ENCODE measurements at places on chromosomes 6 and 20. TPM values are rescaled to one million over a fixed set of nuclear protein-coding genes. Genes with fewer than 3 reads are reported as not detected.
A peak's percentile ranks its signal among the peaks of the same experiment; 100 is the strongest.

GRCh38 chr6:169450097-169450496, 196.5 kb upstream of the THBS2 start:
- no peak overlapping the region for H3K27ac ChIP-seq
- peaks cover 5% of the 10 kb centered on the region for H3K4me1 ChIP-seq

DNA sequence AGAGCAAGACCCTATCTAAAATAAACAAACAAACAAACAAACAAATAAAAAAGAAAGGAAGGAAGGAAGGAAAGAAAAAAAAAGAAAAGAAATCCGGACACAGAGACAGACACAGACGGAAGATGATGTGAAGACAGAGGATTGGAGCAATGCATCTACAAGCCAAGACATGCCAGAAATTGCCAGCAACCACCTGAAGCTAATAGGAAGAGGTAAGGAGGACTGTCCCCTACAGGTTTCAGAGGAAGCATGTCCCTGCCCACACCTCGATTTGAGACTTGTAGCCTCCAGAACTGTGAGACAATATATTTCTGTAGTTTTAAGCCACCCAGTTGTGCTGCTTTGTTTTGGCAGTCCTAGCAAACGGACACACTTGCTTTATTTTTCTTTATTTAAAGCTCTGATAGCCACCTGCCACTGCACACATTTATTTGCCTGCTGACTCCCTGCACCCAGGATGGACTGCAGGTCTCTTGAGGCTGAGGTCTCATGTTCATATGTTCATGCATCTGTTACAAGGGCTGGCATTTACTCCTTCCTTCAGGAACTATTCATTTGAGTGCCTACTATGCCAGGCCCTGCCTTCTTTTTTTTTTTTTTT, 20.7 kb upstream of the ZMYND8 start:
- H3K27me3 ChIP-seq: no peaks in the 10 kb centered on the region
- no peak overlapping the region for H3K27ac ChIP-seq
- H3K4me1 ChIP-seq: peaks cover 30% of the 10 kb centered on the region
- peak; percentile 6 for DNase-seq
- no peak overlapping the region for H3K4me3 ChIP-seq
- no peaks in the 10 kb centered on the region for H3K36me3 ChIP-seq

GRCh38 chr6:43524483-43524961, 7.6 kb downstream of the POLR1C start:
- no peak for DNase-seq
- no peak overlapping the region for H3K4me3 ChIP-seq
- no peak overlapping the region for H3K27ac ChIP-seq
- peaks cover 13% of the 10 kb centered on the region for H3K4me1 ChIP-seq

Gene ARHGAP40
- not detected for total RNA-seq

Gene GSTA3
- not detected for total RNA-seq

Gene ULBP1
- not detected for total RNA-seq

DNA sequence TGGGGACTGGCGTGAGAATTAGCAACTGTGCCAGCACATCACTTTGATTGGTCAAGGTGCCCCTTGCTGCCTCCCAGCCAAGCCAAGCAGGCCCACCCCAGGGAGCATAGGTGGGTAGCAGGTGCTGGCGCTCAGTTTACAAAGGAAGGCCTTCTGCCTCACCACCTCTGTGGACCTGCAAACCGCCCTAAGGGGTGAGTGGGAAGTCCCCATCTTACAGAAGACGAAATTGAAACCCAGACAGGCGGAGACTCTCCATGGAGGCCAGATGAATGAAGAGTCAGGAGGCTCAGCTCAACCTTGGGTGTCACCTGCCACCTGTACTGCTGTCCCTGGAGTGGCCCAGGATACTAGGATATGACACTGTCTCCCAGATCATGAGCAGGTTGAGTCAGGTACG, 21.5 kb upstream of the MAS1L start:
- no peaks in the 10 kb centered on the region for H3K4me1 ChIP-seq
- DNase-seq: no peak
- no peak overlapping the region for H3K4me3 ChIP-seq
- no peaks in the 10 kb centered on the region for H3K27me3 ChIP-seq
- no peaks in the 10 kb centered on the region for H3K36me3 ChIP-seq

DNA sequence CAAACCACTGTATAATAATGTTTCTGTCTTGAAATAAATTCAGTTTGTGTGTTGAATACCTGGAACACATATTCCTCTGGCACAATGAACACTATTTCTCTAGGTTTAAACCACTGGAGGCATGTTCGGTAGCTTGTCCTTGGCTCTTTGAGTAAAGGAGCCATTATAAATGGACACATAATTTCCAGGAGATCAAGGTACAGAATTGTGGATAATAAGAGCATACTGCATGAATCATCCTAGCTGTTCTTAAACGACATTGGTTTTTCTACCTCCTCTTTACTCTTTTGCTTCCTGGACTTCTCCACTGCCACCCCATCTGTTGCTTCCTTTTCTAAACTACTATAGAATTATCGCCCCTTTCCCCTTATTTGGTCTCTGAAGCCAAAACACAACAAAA, 1.2 kb downstream of the CENPW start:
- H3K27me3 ChIP-seq: no peaks in the 10 kb centered on the region
- H3K36me3 ChIP-seq: no peaks in the 10 kb centered on the region
- H3K4me1 ChIP-seq: peaks cover 8% of the 10 kb centered on the region
- no peak overlapping the region for H3K4me3 ChIP-seq

GRCh38 chr6:3518356-3519190, 61.7 kb upstream of the SLC22A23 start:
- H3K4me1 ChIP-seq: no peaks in the 10 kb centered on the region
- H3K27ac ChIP-seq: no peak overlapping the region
- H3K27me3 ChIP-seq: no peaks in the 10 kb centered on the region
- DNase-seq: no peak

Gene CDC40
- total RNA-seq: 28.4 TPM

Data from thyroid gland (tissue), 4 donors.